ENCODE measurements at places on chromosomes 7 and 10. TPM values are rescaled to one million over a fixed set of nuclear protein-coding genes. Genes with fewer than 3 reads are reported as not detected.

The FFAR4 gene
- 0.31 TPM for total RNA-seq

The PNLIP gene
- not detected for total RNA-seq

The COPS6 gene
- 186 TPM for total RNA-seq

The MRPS24 gene
- 256 TPM for total RNA-seq

The PODXL gene
- 75.5 TPM for total RNA-seq

The ATP6V0A4 gene
- total RNA-seq: 0.22 TPM

The CPA2 gene
- not detected for total RNA-seq

The EPHB6 gene
- 0.81 TPM for total RNA-seq

Data from A549 treated with DMSO at 1 μM for 4 hours (cell line).